ENCODE measurements at places on chromosomes 5 and 9.
A peak's percentile ranks its signal among the peaks of the same experiment; 100 is the strongest.

- DNase-seq = no peak
These were observed 30.9 kb downstream of the CXXC5 start for GRCh38 chr5:139678751-139679750.

- DNase-seq = no peak
These were observed 49.1 kb upstream of the RNU6ATAC start for GRCh38 chr9:134213508-134213850.

DNA sequence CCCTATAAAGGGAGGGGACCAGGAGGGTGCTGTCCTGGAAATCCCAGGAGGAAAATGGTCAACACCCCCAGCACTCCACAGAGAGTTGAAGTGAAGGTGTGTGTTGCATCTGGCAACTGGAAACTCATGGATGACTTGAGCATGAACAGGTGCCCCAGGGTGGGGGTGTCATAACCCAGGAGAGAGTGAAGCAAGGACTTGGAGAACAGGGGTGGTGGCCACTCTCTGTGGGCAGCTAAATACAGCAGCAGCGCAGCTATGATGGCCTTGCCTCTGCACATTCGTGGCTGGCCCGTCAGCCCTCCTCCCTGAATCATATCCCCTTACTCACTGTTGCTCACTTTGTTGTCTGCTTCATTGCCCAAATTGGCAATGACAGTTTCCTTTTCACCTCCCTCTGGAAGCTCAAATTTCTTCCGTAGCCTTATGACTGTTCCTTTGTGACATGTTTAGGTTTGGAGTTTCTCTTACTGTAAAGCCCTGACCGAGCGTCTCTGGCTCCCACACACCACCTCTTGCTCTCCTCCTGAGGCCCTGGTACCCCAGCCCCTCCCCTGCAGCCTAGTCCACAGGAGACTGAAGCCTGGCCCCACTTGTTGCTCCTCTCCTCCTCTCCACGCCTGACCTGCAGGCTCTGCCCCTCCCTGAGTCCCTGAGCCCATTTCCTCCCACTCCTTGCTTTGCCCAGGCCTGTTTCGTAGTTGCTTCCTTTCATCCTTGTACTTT lies 185.8 kb downstream of the CD180 start:
- no peak for DNase-seq

GRCh38 chr5:119411361-119412278 lies 40.7 kb upstream of the HSD17B4 start:
- DNase-seq = no peak

DNA sequence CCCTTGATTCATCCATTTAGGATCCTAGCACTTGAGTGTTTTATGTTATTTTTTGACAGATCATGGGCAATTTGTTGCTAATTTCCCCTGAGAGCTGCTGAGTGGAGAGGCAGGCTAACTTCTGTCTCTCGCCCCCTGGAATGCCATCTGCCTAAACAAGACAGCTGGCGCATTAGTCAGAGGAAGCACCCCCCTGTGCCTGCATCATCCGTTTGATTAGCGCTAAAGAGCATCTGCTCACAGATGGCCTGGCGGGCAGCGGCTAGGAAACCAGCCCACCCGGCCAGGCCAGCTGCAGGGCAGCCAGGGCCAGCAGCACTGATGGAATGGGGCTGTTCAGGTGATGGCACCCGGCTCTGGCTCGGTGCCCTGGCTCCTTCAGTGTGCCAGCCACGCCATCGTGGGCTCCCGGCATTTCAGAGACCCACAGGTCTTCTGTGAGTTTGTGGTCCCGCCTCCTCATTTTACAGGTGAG lies 22.9 kb upstream of the ASS1 start:
- DNase-seq = no peak

GRCh38 chr5:107808671-107809137 lies 138.0 kb upstream of the EFNA5 start:
- no peak for DNase-seq

- DNase-seq = no peak
These were observed 25.8 kb upstream of the IFNA14 start for GRCh38 chr9:21265421-21266189.

- DNase-seq = no peak
These were observed 132.5 kb downstream of the PPP2R2B start for GRCh38 chr5:146745931-146746577.

DNA sequence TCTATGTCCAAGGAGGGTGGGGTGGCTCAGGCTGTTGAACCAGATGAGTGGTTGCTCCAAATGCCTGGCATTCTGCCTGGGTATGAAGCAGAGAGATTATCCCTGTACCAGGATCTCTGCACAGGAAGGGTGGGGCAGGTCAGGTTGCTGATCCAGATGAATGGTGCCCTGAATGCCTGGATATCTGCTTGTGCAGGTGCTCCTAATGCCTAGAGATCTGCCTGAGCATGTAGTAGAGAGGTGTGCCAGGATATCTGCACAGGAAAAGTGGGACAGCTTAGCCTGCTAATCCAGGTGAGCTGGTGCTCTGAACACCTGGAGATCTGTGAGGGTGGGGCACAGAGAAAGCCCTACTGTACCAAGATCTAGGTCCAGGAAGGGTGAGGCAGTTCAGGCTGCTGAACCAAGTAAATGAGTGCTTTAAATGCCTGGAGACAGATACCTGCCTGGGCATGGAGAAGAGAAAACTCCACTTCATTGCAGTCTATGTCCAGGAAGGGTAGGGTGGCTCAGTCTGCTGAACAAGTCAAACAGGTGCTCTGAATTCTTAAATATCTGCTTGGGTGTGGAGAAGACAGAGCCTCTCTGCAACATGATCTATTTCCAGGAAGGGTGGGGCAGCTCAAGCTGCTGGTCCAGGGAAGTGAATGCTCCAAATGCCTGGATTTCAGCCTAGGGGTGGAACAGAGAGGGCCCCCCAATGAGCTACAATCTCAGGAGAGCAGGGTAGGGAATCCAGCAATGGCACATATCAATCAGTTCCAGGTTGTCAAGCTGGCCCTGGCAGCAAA lies 189.4 kb upstream of the DMRTA1 start:
- no peak for DNase-seq

GRCh38 chr5:145775893-145776444 lies 59.2 kb downstream of the PRELID2 start:
- DNase-seq = peak; percentile 55

GRCh38 chr5:127024821-127025220 lies 5.5 kb downstream of the MARCHF3 start:
- DNase-seq = no peak

DNA sequence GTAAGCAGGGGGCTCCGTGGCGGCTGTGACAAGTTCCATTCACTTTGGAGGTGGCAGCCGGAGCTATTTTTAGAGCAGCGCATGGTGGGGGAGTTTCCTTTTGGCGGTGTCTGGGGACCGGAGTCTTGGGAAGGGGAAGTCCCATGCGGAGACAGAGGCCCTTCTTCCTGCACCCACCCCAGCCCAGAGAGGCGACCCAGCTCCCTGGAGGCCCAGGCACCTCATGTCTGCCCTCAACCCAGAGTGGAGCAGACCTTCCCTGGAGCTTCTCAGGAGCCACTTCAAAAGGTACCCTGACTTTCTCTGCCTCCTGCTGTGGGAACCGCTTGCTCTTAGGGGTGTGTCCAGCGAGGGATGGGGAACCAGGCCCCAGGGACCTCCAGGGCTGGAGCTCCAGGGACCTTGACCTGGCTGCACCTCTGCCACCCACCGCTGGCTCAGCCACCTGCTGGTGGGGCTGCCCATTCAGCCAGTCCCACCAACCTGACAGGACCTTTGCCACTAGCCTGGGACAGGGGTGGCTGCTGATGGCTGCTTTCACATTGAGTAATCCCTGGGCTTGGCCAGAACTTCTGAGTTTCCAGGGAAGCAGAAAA lies 34.1 kb downstream of the NEK6 start:
- DNase-seq = no peak

DNA sequence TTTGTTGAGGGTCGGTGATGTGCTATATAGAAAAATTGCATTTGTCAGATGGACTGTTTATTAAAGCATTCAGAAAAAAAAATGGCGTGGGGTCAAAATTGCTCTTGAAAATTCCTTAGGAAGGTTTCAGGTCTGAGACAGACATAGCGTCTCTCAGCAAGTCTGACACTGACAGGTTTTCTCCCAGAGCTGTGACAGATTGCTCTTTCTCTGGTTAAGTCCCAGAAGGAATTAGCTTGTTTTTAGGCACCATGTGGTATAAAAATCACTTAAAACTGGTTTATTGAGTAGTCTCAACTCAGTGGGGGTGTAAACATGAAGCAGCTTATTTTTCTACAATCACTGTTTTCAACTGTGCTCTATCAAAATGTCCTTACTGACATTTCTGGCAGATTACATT lies 1379.8 kb downstream of the MAT2B start:
- DNase-seq = no peak

DNA sequence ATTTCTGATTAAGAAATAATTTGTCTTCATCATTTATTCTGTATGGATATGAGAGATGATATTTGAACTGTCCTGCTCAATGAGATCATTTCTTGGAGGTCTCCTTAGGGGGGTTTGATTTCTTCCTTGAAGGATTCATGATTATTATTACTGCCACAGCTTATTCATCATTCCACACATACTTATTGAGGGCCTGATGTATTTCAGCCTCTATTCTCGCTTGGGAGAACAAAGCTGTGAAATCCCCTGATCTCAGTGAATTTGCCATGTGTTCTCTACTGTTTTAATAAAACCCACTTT lies 36.9 kb downstream of the PARP8 start:
- DNase-seq = no peak

- peak; percentile 15 for DNase-seq
These were observed 52.5 kb downstream of the NR3C1 start for GRCh38 chr5:143350751-143351602.

- DNase-seq = no peak
These were observed 39.6 kb downstream of the SH3PXD2B start for GRCh38 chr5:172414531-172415361.

GRCh38 chr9:106035806-106036205 lies 341.5 kb downstream of the TMEM38B start:
- no peak for DNase-seq

DNA sequence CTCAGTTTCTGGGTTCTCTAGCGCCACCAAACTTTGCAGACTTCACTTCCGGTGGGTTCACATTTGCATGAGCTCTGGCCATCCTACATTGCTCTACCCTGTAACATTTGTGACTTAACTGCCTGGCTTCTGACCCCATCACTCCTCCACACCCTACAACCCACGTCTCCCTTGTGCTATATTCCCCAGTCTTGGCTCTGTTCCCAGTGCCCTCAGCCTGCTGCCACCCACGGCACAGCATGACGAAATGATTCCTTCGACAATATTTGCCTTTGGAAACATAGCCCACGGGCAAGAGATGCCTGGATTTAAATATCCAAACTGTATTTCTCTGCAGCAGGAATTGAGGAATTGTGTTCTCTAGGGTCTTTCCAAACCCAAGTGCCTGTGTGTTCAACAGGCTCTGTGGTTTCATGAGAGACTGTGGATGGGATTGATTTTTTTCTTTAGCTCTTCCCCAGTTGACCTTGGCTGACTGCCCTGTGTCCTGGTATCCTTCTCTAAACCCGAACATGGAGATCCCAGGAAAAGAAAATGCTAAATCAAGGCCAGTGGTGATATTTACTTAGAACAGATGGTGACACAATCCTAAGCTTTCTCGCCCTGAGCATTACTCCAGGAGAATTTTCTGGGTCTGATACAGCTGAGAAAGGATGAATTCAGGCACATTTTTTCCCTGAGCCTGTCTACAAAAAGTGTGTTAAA lies 44.4 kb upstream of the GRIA1 start:
- DNase-seq = no peak

- no peak for DNase-seq
These were observed 121.0 kb downstream of the FEM1C start for GRCh38 chr5:115423541-115423940.

DNA sequence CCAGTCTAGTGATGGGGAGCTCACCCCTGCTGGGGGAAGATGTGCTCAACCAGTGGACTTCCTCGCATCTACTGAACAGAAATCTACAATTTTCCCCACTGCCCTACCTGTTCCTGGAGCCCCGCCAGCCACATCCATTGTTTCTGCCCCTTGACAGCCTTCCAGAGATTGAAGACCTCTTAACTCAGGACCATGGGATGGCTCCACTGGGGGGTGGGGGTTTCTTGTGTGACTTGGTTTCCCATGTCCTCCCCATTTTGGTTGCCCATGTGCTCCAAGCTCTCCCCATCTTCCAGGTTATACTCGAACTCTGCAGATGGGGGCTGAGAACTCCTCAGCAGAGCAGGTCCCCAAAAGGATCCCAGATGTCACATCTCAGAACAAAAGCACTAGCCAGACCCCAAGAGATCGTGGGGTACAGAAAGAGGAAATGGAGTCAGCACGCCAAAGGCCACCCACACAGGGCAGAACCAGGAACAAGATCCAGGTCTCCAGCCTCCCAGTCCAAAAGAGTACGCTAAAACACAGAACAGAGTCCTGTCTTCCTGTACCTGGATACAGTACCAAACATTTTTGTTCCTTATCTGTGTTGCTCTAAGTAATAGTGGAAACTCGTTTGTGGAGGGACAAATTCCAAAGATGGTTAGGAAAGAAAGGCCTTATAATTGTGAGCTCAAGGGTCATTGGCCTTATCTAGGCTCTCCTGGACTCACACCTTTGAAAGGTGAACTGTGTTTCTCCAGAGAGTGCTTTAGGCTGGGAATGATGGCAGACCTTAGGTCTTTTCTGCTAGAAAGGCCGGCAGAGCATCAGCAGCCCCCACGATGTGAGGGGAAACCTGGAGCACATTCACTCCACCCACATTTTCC lies 15.8 kb downstream of the CORO2A start:
- no peak for DNase-seq

DNA sequence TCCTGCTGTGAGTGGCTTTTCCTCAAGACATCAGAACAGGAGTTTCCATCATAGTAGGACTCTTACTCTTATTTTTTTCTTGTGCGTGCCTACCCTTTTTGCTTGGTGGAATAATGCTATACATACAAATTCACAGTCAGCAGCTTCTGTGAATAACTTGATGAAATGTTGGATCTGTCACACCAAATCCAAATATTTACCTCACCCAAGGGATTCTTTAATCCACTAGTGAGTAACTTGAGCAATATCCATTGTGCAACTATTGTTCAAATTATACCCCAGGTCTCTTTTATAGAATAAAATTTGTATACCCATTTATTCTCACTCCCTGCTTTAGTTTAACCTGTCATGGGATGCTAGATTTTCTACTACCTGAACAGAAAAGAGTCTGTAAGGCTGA lies 1078.3 kb upstream of the EDIL3 start:
- no peak for DNase-seq
